CD4-positive, CD25-positive, alpha-beta regulatory T cell (primary cell): ENCODE measurements at places on chromosomes 3 and 15.

DNA sequence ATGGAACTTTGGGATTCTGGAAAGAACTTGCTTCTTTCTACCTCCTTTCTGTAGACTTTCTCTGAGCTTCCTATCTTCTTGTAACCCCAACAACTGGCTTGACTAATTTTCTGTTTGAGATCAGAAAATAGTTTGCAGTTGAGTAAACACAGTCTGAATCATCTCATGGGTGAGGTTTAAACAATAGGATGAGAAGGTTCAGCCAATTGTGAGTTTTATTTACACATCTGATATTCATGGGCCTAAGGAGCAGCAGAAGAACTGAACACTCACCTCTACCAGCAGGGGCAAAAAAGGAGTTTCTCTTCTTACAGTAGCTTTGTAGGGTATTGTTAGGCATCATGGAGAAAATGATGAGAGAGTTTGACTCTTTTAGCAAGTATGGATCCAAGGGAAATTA is 54.2 kb downstream of the DTWD1 start:
- no peak overlapping the region for H3K27ac ChIP-seq
- H3K4me1 ChIP-seq = no peaks in the 10 kb centered on the region
- H3K4me3 ChIP-seq = no peak overlapping the region
- H3K36me3 ChIP-seq = no peaks in the 10 kb centered on the region
- no peak for DNase-seq

GRCh38 chr15:63349156-63349555 is 32.5 kb downstream of the CA12 start:
- H3K4me3 ChIP-seq = no peak overlapping the region
- DNase-seq = no peak
- H3K27ac ChIP-seq = no peak overlapping the region
- H3K27me3 ChIP-seq = no peaks in the 10 kb centered on the region
- H3K4me1 ChIP-seq = no peaks in the 10 kb centered on the region

DNA sequence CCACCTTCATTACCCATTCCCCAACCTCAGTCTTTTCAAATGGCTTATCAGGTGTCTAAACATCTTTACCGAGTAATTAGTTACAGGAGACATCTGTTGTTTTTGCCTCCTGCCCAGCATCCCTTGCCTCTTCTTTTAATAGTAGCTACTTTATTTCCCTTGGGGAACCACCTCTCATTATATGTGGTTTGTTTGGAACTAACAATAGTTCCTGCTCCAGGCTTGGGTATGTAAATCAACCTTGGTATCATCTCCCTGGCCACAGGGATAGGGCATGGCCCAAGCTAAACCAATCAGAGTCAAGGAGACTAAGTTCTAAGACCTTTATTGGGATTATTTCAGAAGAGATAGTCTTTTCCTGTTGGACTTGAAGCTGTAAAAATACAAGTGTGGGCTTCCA is 76.6 kb downstream of the ETV5 start:
- no peaks in the 10 kb centered on the region for H3K4me1 ChIP-seq
- no peak for DNase-seq
- H3K27me3 ChIP-seq = peaks cover 4% of the 10 kb centered on the region
- H3K27ac ChIP-seq = no peak overlapping the region
- no peak overlapping the region for H3K4me3 ChIP-seq

GRCh38 chr3:110311541-110311940 is 760.1 kb upstream of the NECTIN3 start:
- H3K4me3 ChIP-seq = no peak overlapping the region
- no peak for DNase-seq
- no peaks in the 10 kb centered on the region for H3K27me3 ChIP-seq
- H3K4me1 ChIP-seq = no peaks in the 10 kb centered on the region
- no peak overlapping the region for H3K27ac ChIP-seq
- no peaks in the 10 kb centered on the region for H3K36me3 ChIP-seq

DNA sequence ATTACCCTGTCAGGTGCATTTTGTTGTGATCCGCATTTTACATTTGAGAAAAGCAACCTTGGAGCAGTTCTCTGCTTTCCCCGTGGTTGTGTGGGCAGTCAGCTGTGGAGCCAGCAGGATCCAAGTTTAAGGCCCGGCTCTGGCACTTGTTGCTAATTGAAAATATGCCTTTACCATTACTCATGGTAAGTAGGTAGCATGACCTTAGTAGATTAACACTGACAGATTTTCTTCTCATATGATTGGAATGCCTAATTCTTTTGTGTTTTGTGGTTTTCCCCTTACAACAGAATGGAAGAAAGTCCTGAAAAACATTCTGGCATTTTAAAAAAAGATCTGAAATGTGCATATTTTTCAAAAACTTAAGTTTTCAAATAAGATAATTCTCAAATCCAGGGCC is 246.5 kb upstream of the LRRN1 start:
- H3K4me3 ChIP-seq = no peak overlapping the region
- no peaks in the 10 kb centered on the region for H3K4me1 ChIP-seq
- H3K36me3 ChIP-seq = no peaks in the 10 kb centered on the region
- DNase-seq = no peak

- H3K27me3 ChIP-seq = no peaks in the 10 kb centered on the region
- H3K27ac ChIP-seq = no peak overlapping the region
- H3K36me3 ChIP-seq = no peaks in the 10 kb centered on the region
These were observed 51.8 kb downstream of the IQSEC1 start for GRCh38 chr3:13021141-13022114.

GRCh38 chr15:81851325-81851724 is 194.5 kb downstream of the MEX3B start:
- H3K4me1 ChIP-seq = no peaks in the 10 kb centered on the region
- H3K27me3 ChIP-seq = no peaks in the 10 kb centered on the region
- H3K36me3 ChIP-seq = no peaks in the 10 kb centered on the region
- H3K27ac ChIP-seq = no peak overlapping the region
- no peak overlapping the region for H3K4me3 ChIP-seq

- peaks cover 63% of the 10 kb centered on the region for H3K4me1 ChIP-seq
- no peak overlapping the region for H3K27ac ChIP-seq
- no peak for DNase-seq
- H3K36me3 ChIP-seq = peaks cover 14% of the 10 kb centered on the region
These were observed 14.2 kb downstream of the BAHD1 start for GRCh38 chr15:40454904-40455391.

DNA sequence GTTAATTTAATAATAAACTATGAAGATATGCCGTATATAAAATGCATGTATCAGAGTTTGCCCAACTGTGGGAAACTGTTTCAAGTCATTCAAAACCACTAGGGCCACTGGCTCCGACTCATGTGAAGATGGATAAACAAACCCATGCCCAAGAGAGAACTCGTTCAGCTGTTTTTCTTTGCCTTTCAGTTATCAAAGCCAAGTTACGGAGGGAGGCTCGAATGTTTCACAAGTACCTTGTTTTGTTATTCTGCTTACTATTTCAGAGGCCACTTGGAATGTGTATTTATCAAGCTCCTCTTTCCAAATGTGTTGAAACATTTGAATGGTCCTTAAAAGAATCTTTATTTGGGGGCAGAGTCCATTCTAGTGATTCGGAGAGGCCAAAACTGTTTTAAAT is 82.1 kb downstream of the DUT start:
- no peak overlapping the region for H3K27ac ChIP-seq
- H3K36me3 ChIP-seq = no peaks in the 10 kb centered on the region
- no peaks in the 10 kb centered on the region for H3K27me3 ChIP-seq
- no peak overlapping the region for H3K4me3 ChIP-seq
- H3K4me1 ChIP-seq = no peaks in the 10 kb centered on the region

GRCh38 chr3:129599607-129600006 is 6.9 kb downstream of the PLXND1 start:
- peaks cover 7% of the 10 kb centered on the region for H3K27me3 ChIP-seq
- DNase-seq = no peak
- H3K4me1 ChIP-seq = no peaks in the 10 kb centered on the region
- H3K36me3 ChIP-seq = no peaks in the 10 kb centered on the region
- no peak overlapping the region for H3K27ac ChIP-seq
- H3K4me3 ChIP-seq = no peak overlapping the region

DNA sequence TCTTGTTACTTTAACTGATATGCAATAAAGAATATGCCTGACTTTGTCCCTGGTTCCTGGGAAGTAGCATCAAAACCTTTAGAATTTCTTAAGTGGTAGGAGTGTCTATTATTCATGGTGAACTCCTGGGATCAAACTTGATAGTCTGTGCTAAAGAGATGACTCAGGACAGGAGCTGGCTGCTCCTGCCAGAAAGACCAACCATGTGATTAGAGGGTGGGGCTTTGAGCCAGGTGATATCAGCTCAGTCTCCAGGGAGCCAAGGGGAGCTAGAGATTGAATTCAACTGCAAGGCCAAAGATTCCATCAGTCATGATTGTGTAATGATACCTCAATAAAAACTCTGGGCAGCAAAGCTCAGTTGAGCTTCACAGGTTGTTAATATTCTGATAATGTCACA is 20.6 kb upstream of the TMC3 start:
- DNase-seq = no peak
- no peaks in the 10 kb centered on the region for H3K36me3 ChIP-seq
- no peak overlapping the region for H3K4me3 ChIP-seq
- no peak overlapping the region for H3K27ac ChIP-seq
